RPMI7951 (cell line): ENCODE measurements at places on chromosomes 7 and 10. TPM values are rescaled to one million over a fixed set of nuclear protein-coding genes. Genes with fewer than 3 reads are reported as not detected.

DNA sequence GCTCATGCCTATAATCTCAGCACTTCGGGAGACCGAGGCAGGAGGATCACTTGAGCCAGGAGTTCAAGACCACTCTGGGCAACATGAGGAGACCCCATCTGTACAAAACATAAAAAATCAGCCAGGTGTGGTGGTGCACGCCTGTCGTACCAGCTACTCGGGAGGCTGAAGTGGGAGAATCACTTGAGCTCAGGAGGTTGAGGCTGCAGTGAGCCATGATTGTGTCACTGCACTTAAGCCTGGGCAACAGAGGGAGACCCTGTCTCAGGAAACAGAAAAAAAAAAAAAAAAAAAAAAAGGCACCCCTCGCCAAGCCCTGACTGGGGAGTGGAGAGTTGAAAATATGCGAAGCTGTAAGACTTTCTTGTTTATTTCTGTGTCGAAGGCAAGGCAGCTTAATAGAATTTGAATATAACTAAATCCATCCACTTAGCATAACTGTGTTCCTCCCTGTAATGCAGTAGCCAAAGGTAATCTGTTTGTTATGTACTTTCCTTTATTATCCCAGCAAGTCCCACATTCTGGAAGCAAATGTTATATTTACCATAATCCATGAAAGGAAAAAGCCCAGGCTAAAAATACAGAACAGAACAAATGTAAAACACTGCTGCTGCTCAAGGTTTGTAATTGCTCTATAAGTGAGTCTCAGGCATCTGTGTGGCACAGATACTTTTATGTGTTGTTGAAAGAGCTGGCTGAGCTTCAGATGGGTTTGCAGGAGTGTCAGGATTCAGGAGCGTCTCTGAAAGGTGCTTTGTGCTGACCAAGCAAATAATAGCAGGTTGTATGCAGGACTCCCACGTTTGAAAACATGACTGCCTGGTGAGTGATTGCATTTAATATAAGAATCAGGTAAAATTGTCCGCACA is 127.2 kb downstream of the CELF2 start:
- no peak for DNase-seq

DNA sequence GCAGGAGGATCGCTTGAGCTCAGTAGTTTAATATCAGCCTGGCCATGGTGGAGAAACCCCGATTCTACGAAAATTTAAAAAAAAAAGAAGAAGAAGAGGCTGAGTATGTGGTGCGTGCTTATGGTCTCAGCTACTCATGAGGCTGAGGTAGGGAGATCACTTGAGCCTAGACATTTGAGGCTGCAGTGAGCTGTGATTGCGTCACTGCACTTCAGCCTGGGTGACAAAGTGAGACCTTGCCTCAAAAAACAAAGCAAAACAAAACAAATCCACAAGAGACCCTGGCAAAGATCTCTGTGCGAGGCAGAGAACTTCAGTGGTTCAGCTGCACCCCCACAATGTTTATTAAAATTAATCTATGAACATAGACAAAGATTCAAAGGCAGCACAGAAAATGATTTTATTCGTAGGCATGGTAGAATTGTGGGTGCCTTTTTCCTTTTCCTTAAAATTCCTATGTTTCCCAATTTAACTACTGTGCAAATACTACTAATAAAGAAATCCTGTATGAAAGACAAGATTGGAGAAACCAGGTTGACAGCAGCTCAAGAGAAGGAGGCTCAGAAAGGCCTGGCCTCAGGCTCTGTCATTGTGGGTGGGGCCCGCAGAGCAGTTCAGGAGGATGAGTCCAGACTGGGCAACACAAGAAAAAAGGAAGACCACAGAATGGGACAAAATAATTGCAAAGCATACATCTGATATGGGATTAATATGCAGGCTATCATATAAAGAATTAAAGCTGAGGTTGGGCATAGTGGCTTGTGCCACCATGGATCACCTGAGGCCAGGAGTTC is 24.5 kb upstream of the PURB start:
- no peak for DNase-seq

The SEMA3C gene
- 111 and 119 TPM in 2 replicates for total RNA-seq

The RNLS gene
- 15.7 and 20.8 TPM in 2 replicates for total RNA-seq

The SLC16A12 gene
- total RNA-seq, result under 0.01 and 0.12 TPM in 2 replicates

The CFAP70 gene
- total RNA-seq, result 0.12 TPM in 1 of 2 replicates, not detected in the other

The MMP21 gene
- not detected in 2 replicates for total RNA-seq
